Esophagus squamous epithelium (tissue), 5 donors: ENCODE measurements at places on chromosomes 6 and 20.

DNA sequence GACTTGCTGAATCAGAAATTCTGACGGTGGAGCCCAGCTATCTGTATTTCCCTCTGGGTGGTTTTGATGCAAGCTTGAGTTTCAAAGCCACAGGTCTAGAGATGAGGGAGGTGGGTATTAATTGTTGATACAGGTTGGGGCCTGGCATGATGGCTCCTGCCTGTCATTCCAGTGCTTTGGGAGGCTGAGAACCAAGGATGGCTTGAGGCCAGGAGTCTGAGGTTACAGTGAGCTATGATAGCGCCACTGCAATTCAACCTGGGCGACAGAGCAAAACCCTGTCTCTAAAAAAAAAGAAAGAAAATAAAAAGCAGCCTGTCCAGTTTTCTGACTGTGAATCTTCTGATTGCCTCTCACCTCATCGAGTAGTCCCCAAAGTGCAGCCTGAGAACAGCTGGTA is 184.8 kb upstream of the SASH1 start:
- no peak for DNase-seq

- no peak for DNase-seq
Measured at GRCh38 chr6:42774201-42774600, 7.7 kb upstream of the BICRAL start.

- no peak for DNase-seq
Measured at GRCh38 chr6:116280161-116280932, 617 bp upstream of the TSPYL1 start.

DNA sequence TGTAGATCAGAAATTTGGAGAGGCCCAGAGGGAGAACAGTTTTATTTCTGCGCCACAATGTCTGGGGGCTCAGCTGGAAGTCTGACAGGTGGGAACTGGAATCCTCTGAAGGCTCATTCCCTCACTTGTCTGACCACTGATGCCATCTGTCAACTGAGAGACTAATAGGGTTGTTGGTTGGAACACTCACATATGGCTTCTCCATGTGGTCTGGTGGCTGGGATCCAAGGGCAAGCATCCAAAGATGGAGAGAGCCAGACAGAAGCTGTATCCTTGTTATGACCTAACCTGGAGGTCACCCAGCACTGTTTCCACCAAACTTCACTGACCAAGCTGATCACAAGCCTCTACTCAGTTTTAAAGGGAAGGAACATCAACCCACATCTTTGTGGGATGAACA is 117.9 kb upstream of the AKAP12 start:
- no peak for DNase-seq

DNA sequence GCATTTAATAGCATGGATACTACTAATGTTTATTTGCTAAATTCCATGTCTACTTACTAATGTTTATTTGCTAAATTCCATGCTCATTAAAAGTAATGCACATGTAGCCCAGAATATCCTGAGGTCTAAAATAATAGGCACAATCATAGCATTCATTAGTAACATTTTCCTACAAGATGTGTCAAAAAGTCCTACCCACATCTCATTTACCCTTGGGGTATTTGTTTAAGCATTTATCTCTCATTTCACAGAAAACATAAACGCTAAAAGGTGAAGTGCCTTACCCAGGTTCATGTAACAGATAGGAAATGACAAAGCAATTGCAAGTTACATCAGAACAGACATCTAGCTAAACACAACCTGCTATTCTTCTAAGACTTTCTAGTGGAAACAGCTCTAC is 457.1 kb downstream of the HACE1 start:
- DNase-seq: no peak

DNA sequence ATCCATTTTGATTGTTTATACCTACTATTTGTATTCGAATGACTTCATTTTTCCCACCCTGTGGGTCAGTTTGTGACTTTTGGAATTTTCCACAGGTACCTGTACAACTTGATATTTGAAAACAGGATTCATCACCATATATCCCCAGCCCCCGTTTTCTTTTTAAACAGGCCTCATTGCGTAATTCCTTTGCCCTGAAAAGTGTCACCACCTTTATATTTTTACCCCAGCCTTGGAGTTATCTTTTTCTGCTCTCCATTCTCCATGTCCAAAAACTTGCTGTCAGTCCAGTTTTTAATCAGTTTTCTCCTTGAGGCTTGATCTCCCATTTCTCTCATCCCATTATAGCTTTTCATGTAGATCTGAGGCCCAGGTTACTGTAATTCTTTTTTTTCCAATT is 16.6 kb downstream of the ZKSCAN8 start:
- DNase-seq: no peak

DNA sequence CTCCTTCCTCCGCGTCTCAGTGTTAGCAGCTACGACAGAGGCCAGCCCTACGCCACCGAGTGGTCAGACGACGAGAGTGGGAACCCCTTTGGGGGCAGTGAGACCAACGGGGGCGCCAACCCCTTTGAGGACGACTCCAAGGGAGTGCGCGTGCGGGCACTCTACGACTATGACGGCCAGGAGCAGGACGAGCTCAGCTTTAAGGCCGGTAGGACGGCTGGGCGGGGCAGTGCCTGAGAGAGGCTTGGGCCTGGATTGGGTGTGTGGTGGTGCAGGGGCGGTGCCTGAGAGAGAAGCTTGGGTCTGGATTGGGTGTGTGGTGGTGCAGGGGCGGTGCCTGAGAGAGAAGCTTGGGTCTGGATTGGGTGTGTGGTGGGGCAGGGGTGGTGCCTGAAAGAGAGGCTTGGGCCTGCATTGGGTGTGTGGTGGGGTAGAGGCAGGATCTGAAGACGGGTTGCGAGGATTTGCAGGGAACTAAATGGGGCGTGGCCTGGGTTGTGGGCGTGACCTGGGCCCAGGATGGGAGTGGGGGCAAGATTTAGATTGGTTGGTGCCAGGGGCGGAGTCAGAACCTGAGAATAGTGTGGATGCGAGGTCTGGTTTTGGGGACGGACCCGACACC is 24.4 kb downstream of the SPDEF start:
- no peak for DNase-seq

GRCh38 chr6:128511506-128511905 is 8.9 kb downstream of the PTPRK start:
- no peak for DNase-seq

GRCh38 chr6:136728033-136728939 is 64.0 kb downstream of the MAP3K5 start:
- DNase-seq: no peak

GRCh38 chr6:48472091-48472490 is 361.1 kb upstream of the PTCHD4 start:
- DNase-seq: no peak
